ENCODE measurements at places on chromosomes 3 and 15.

- no peak for DNase-seq
Observed at GRCh38 chr15:84006421-84006820, 229.2 kb upstream of the GOLGA6L4 start.

DNA sequence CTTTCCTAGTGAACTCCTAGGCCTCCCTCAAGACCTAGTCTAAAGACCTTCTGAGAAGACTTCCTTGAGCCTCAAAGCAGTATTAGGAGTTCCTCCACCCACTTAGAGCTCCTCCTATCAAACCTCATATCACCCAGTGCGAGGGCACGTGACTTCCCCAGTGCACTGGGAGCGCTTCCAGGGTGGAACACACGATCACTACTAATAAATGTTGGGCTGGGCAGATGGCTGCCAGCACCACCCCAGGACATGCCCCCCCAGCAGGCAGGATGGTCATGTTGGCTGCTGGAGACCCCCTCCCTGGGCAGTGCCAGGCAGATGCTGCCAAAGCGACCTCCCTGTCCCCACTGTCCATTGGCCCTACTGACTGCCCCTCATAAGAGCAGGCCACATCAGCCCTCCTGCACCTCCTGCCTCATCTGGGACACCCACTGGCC is 8.5 kb upstream of the PLXND1 start:
- no peak for DNase-seq

DNA sequence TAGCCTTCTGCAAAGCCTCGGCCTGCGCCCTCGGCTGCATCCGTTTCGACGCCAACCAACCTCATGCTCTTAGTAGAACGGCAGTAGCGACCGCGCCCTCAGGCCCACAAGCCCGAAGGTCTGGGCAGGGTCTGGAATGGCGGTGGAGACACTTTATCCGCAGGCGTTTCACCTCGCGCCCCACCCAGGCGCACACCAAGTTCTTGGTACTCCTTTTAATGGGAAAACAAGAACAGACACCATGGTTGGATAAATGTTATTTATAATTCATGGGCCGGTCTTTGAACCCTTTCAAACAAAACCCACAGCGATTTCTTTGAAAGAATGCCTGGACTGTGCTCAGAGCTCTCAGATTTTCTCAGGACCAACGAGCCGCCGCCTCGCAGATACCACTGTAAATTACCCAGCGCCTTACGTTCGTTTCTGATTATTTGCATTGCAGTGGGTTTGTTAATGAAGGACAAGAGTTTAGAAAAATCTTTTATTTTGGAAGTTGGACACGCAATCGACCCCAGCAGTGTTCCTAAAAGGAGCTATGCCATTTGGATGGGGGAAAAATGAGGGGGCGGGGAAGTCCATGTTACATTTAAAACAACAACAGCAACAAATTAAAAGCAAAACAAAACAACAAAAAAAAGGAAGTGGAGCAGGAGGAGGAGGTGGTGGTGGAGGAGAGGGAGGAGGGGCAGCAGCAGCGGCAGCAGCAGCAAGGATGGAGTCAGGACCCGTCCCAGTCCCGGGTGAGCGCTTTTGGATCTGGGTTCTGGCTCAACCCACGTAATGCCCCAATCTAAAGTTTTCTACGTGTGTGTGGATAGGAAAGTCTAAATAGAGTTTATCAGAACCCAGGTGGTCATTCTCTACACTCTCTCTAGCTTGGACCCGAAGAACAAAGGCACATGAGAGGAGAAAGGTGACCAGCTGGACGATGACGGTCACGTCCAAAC is 993 bp upstream of the ISL2 start:
- no peak for DNase-seq

GRCh38 chr15:51307811-51308210 is 30.6 kb downstream of the CYP19A1 start:
- no peak for DNase-seq

Measured in memory B cell (primary cell).